T-helper 17 cell (primary cell): ENCODE measurements at places on chromosomes 16 and 17.

- no peak for DNase-seq
Measured at GRCh38 chr16:12587170-12587569, 216.5 kb downstream of the CPPED1 start.

- no peak for DNase-seq
Measured at GRCh38 chr17:35523296-35523695, 14.2 kb downstream of the SLFN12L start.

DNA sequence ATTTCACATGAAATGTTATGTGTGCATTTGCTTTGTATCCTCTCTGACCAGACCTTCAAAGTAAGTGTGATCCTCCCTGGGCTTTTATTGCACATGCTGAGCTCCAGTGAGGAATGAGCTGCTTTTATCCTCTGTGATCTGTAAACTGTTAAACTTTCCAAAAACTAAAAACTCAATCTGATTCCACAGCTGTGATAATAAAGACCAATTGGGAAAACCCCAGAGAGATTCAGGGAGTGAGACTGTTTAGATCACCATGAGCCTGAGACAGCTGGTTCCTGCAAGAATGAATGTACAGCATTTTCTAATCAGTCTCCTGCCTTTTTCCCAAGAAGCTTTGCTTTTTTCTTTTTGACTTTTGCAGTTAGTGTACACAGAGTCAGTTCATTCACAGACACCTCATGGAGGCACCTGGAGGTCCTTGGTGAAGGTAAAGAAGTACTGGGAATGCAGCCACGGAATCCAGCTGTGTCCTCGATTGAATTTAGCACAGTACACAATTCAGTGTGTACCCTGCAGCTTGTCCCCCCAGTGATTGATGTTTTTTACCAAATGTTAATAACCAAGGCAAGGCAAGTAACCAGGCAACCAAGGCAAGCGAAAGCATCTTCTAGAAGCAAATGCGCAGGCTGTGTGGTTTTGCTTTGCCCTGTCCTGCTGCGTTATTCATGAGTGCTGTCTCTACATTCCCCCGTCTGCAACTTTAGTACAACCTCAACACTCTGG, 182.6 kb downstream of the LGALS9B start:
- no peak for DNase-seq

DNA sequence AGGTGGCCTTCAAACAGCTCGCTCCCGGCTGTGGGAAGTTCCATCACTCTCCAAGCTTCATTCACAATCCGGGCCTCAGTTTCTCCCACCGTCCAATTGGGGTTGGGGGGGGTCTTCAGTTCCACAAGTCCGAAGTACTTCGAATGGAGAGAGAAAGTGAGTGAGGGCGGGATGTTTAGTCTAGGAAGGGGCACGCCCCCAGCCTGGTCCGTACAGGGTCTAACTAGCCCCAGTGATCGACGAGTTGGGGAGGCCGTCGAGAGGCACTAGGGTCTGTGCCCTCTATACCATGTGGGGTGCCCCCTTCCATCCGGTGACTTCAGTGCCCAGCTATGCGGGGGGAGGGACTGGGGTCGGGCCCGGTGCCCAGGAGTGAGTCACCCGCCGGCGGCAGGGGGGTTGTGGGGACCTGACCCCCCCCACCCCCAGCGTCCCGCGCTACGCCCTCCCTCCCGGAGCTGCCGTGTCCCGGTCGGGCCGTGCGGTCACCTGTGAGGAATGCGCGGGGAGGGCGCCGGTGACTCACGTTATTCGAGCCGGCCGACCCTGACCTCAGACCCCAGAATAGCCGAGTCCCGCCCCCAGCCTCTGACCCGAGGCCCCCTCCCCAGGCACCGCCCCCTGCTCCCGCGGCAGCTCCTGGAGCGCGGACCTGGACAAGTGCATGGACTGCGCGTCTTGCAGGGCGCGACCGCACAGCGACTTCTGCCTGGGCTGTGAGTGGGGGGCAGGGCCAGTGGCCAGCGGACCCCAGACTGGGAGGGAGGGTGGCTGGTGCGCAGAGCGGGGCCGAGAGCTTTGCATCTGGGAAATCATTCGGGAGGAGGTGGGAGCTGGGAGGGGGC, 658 bp downstream of the TNFRSF12A start:
- peak; percentile 62 for DNase-seq

DNA sequence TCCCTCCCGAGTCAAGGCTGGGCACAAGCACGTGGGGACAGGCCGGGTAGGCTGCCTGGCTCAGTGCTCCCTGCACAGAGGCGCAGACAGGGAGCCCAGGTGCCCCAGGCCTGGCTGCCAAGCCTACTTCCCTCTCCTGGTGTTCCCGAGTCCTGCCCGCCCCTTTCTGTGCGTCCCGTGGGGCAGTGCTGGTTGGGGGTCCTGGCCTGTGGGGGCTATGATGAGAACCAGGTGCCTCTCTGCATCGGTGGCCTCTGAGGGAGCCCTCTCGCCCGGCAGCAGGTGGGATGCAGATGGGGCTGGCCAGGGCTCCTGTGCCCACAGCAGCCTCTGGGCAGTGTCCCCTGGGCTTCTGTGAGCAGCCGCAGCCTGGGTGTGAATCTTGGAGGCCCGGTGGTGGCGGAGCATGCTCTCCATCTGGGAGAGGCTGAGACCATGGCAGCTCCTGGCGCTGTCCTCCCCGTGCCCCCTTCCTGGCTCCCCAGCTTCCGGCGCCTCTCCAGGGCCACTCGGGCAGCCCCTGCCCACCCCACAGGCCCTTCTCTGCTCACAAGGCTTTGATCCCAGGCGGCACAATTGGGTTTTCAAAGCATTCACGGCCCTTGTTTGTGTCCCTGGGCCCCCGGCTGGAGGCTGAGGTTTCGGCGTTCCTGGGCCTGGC, 7.2 kb downstream of the CENPX start:
- DNase-seq = no peak

DNA sequence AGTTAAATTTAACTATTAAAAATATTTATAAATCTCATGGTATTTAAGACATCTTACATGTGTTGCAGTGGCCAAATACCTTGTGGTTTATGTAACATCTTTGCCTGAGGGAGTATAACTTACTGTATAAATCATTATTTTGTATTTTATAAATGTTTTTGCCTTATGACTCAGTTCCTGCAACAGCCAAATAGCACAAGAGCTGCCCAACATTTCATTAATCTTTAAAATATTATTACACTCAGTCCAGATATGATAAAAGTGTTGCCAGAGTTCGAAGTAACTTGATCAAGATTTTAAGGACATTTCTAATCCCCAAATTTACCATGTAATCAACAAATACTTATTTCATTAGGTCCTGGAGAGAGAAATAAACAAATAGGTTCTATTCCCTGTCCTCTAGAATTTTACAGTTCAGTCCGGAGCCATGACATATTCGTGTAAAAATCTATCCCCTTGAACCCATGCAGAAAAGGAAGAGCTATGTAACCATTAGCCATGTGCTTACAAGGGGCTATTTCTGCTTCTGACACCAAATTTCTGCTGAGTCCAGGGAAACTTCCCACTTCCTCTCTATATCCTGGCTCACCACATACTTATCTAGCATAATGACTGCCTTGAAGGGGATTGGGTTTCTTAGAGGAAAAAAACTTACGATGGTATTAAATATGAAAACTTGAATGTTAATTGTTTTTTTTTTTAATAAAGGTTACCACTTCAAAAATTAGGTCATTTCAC, 44.0 kb downstream of the IRX6 start:
- DNase-seq = no peak

- no peak for DNase-seq
Measured at GRCh38 chr16:86107215-86107825, 208.4 kb downstream of the IRF8 start.

- DNase-seq = no peak
Measured at GRCh38 chr17:82121246-82121645, 23.2 kb upstream of the FASN start.

DNA sequence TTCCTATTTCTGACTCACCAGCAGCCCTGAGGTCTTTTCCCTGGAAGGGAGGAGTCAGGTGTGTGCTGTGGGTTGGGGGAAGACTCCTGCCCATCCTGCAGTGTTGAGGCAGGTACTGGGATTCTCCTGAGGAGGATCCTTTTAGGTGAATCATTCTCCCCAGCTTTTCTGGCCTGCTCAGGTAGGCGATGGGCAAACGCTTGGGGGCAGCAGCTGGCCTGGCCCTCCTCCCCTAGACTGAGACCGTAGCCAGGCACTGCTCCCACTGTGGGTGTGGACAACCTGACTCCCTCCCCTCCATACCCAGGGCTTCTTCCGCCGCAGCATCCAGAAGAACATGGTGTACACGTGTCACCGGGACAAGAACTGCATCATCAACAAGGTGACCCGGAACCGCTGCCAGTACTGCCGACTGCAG, 15.1 kb downstream of the GJD3 start:
- no peak for DNase-seq

GRCh38 chr16:66052745-66053144, 313.7 kb upstream of the CDH5 start:
- no peak for DNase-seq

- DNase-seq = no peak
Measured at GRCh38 chr17:12974005-12974531, 43.8 kb downstream of the ELAC2 start.

- no peak for DNase-seq
Measured at GRCh38 chr17:17539591-17539990, 43.4 kb upstream of the RASD1 start.

DNA sequence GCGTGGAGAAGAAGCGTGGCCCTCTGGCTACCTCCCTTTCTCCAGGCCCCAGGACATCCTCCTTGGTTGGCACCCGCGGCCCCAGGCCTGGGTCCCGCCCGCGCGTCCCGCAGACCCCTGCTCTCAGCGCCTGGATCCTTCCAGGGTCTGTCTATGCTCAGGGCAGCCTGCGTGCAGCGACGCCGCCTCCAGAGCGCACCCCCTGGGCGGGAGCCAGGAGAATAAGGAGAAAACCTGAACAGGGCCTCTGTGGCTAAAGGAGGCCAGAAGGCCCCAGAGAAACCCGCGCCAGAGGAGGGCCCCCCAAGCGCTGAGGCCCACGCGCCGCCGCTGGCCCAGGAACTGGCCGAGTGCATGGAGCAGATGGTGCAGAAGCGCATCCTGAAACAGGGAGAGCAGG, 40.4 kb upstream of the DNAJA2 start:
- no peak for DNase-seq

DNA sequence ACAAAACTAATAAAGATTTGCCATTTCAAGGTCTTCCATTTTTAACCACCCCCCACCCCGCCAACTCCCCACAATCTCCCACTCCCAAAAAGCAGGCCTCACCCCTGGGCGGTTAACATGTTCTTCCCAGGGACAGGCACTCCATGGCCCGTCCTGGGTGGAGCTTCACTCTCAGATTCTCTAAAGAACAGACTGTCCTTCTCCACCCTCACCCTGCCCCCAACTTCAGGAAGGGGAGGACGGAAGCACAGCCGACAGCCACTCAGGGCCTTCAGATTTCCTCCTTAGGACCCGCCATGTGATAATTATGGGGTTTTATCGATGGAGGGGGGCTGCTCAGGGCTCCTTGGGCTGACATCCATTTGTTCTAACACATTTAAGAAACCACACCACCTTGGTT, 61.9 kb downstream of the ZFHX3 start:
- DNase-seq = no peak

GRCh38 chr16:12484972-12485371, 318.7 kb downstream of the CPPED1 start:
- no peak for DNase-seq
